Activated CD4-positive, alpha-beta T cell treated with anti-CD3 and anti-CD28 coated beads, Interleukin-2, amount 10 ng/mL, durations not matched to agents 24 days and 14 days (primary cell): ENCODE measurements at places on chromosomes 5 and 9.

- peak; percentile 68 for DNase-seq
Measured at GRCh38 chr5:40385544-40385943, 294.2 kb upstream of the PTGER4 start.

DNA sequence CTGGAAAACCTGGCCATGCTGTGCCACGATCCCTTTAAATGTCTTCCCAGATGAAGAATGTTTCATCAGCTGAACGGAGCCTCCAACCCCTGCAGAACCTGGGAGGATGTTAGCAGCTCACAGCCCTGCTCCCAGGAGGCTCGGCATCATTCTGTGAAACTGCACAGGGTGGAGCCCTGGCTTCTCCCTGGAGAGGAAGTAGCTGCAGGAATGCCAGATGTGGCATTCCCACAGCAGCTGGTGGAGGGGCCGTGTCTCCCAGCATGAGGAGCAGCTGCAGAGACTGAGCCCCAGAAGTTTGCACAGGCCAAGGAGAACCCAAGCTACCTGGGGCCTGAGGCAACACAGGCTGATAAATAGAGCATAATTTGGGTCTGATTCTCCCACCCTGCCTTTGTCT lies 165.8 kb upstream of the MAP3K1 start:
- DNase-seq, result no peak

DNA sequence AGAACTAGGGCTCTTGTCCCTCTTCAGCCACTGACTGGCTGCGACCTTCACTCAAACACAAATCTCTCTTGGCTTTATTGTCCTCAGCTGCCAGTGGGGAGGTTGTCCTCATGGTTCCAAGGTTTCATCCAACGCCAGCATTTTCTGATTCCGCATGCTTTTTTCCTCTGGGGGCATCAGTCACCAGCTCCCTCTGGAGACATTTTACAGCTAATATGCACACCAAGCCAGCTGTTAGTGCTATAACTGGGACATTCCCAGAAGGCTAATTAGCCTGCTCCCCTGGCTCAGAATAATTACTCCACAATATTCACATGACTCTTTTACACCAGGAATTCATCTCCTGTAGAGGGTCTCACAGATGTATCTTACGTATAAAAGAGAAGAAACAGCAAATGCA lies 193.6 kb upstream of the ANKRD55 start:
- no peak for DNase-seq

DNA sequence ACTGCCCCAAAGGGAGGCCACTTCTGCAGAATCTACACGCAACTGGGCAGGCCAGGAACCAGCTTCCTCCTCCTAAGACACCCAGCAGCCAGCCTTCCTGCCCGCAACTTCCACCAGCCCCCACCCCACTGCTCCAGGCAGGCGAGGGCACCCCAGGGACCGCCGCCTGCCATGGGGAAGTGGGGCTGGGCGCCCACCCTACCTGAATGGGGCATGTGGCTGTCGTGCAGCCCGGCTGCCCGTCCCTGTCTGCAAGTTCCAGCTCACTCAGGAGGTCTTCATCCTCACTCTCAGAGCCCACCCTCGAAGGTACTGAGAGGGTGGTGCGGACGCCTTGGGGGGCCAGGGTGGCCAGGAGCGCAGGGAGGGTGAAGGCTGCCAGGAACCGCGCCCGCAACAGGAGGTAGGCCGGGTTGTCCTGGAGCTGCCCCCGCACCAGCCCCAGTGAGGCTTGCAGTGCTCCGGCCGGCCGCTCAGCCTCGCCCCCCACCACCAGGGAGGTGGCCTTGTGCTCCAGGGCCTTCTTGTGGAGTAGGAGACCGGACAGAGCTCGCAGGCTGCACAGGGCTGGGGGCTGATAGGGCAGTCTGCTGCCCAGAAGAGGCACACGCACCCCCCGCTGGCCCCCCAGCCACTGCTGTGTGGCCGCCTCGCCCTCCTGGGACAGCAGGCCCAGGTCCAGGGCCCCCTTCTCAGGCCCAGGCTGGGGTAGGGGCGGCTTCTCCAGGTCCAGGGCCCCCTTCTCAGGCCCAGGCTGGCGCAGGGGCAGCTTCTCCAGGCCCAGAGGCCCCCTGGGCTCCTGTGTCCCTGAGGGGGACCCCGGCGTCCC lies 4.1 kb upstream of the CARD9 start:
- DNase-seq, result no peak

DNA sequence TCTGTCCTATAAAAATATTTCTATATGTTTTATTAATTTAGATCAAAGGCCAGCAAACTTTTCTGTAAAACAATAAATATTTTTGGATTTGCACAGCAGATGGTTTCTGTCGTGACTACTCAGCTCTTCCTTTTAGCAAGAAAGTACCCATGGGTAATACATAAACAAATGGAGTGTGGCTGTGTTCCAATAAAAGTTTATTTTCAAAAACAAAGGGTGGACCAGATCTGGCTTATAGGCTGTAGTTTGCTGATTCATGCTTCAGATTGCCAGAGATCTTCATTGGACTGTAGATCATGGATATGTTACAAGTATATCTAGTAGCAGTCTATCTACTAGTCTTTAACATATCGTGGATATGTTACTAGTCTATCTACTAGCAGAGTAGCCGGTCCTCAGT lies 590.5 kb downstream of the CSNK1G3 start:
- DNase-seq, result no peak
